ENCODE measurements at places on chromosomes 1 and 21. TPM values are rescaled to one million over a fixed set of nuclear protein-coding genes. Genes with fewer than 3 reads are reported as not detected.

CFAP45 gene
- total RNA-seq = 0.63 TPM

CACHD1 gene
- total RNA-seq = 16.9 TPM

GNB1 gene
- 271 TPM for total RNA-seq

FHAD1 gene
- 0.94 TPM for total RNA-seq

TSTD1 gene
- total RNA-seq = 35.1 TPM

NADK gene
- 30.0 TPM for total RNA-seq

HES5 gene
- total RNA-seq = 16.0 TPM

ANGPTL3 gene
- not detected for total RNA-seq

FCRL3 gene
- total RNA-seq = not detected

TNFSF4 gene
- 1.9 TPM for total RNA-seq

C1orf198 gene
- total RNA-seq = 23.8 TPM

TTC22 gene
- not detected for total RNA-seq

LINGO4 gene
- not detected for total RNA-seq

RGS4 gene
- 2.2 TPM for total RNA-seq

OR14K1 gene
- 0.94 TPM for total RNA-seq

HPDL gene
- total RNA-seq = 1.3 TPM

RGS13 gene
- total RNA-seq = not detected

SIM2 gene
- total RNA-seq = not detected

NLRP3 gene
- 0.63 TPM for total RNA-seq

GSTM1 gene
- total RNA-seq = 10.3 TPM

DYNLT5 gene
- total RNA-seq = 2.8 TPM

NBPF10 gene
- total RNA-seq = 1.9 TPM

TPTE gene
- total RNA-seq = not detected

FMO5 gene
- total RNA-seq = 0.63 TPM

HEYL gene
- total RNA-seq = 0.63 TPM

DENND2D gene
- total RNA-seq = 0.94 TPM
